ENCODE measurements at places on chromosomes 4 and X. TPM values are rescaled to one million over a fixed set of nuclear protein-coding genes. Genes with fewer than 3 reads are reported as not detected.

Gene MAGEA12
- total RNA-seq = not detected

Gene S100G
- not detected for total RNA-seq

Gene NRK
- total RNA-seq = 0.16 TPM

Gene FGG
- 121 TPM for total RNA-seq

GRCh38 chr4:81491943-81492342, 20.2 kb upstream of the RASGEF1B start:
- no peak overlapping the region for H3K4me3 ChIP-seq
- H3K4me1 ChIP-seq = peaks cover 15% of the 10 kb centered on the region
- no peak overlapping the region for H3K27ac ChIP-seq
